ENCODE measurements at places on chromosomes 13 and 19.

DNA sequence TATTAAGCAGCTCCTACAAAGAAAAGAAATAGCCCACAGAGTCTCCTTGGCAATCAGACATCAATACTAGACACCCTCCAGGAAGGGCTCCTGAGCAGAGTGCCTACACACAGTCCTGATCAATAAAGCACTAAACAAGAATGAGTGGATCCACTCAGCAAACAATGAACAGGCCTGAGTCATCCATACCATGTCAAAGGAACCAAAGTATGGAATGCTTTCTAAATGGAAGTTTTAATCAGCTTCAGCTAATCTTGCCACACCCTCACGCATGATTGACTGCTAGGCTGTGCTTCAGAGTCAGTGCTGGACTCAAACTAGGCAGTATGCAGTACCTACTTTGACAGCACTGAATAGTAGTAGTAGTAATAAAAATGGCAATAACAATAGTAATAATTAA, 392.7 kb upstream of the HTR2A start:
- no peak for DNase-seq

GRCh38 chr13:26132756-26133155, 80.9 kb upstream of the SHISA2 start:
- DNase-seq: peak; percentile 5

- DNase-seq: no peak
Observed at GRCh38 chr13:45479661-45480060, 14.9 kb downstream of the COG3 start.

DNA sequence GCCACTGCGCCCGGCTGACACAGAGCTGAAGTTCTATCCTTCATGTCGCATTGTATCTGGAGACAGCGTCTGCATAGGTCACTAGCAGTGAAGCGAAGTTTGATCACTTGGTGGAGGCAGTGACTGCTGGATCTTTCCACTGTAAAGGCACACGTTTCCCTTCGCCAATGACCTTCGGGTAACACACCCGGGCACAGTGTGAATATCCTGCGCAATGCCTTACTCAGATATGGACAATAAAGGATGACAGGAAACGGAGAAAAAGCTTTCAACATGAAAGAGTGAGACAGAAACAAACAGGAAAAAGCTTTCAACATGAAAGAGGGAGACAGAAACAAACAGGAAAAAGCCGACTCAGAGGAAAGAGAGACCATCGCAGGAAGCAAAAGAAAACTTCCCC, 17.1 kb downstream of the ARL11 start:
- no peak for DNase-seq

GRCh38 chr13:40920826-40921225, 98.3 kb downstream of the ELF1 start:
- no peak for DNase-seq

DNA sequence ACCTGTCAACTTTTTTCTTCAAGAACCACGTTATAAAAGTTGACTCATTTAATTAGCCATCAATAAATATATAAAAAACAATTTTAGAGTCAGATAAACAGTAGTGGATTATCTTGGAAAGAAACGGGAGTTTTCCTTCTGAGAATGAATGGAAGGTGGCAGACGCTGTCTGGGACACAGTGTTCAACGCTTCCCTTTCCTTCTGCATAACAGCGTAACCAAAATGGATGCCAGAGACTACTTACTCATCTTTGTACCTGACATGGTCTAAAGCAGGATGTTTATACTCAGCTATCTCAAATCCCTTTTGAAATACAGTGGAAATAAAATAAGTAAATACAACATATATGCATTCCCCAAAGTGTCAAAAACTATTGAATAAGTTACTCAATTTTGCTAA, 195.2 kb downstream of the LHFPL6 start:
- no peak for DNase-seq

GRCh38 chr19:34686455-34686854, 9.0 kb downstream of the ZNF302 start:
- no peak for DNase-seq

Measured in NCI-H2171 treated with DMSO at 0.1 percent for 48 hours (cell line).